ENCODE measurements at places on chromosomes 2 and 18.

DNA sequence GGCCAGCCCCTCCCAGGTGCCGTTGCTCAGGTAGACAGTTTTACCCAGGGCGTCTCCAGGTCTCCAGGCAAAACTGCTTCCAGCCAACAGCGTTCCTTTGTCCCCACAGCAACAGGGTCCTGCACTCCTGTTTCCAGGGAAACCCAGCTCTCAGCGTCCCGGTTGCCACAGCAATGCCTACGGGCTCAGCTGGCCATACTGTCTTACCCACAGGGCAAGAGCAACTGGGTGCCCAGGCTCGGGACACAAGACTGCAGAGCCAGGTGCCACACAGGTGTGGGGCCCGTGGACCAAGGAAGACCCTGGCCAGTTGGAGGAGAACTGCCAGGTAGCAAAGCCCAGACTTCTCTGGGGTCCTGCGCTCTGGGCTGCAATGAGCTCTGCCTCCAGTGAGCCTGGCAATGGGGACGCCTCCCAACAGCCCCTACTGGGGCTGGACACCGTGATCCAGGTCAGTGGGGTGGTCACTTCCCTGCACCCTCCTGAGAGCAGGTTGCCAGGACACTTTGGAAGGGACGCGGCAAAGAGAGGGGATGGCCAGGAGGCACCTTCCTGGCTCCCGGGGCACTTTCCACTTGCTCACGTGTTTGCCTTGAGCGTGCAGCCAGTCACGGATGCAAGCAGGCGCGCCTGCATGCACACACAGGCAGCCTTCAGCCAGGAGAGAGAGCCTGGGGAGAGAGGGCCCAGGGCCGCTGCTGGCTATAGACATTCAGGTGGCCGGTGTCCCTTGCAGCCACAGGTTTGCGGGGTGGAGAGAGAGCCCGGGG, at the start of gene CROCC2:
Gene CROCC2, plus strand, starts transcription at position 196 of the 770 bp plus-strand sequence. Its CDS starts 178 bp downstream, at position 374.
- no peak for DNase-seq

DNA sequence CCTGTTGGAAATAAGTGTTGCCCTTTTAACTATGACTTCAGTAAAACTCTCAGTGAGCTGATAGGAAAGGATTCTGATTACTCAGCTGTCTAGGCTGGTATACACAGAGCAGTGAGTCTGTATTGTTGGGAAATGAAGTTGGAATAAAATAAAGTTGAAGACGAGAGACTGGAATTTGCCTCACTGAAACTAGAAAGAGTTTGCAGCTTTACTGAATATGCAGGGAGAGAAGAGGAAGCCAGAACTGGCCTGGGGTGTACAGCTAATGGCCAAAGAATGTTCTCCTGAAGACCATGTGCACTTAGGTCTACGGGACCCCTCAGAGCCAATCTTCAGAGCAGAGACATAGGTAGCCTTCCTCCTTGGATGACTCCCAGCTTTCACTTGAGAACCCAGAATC, 26.5 kb downstream of the EIF4E2 start:
- no peak for DNase-seq

GRCh38 chr2:124187948-124188347, 162.9 kb downstream of the CNTNAP5 start:
- DNase-seq: no peak

- DNase-seq: peak; percentile 78
These were observed 6.7 kb downstream of the CTDSP1 start for GRCh38 chr2:218406209-218406948.

GRCh38 chr18:7856733-7857132, 289.6 kb downstream of the PTPRM start:
- DNase-seq: no peak

DNA sequence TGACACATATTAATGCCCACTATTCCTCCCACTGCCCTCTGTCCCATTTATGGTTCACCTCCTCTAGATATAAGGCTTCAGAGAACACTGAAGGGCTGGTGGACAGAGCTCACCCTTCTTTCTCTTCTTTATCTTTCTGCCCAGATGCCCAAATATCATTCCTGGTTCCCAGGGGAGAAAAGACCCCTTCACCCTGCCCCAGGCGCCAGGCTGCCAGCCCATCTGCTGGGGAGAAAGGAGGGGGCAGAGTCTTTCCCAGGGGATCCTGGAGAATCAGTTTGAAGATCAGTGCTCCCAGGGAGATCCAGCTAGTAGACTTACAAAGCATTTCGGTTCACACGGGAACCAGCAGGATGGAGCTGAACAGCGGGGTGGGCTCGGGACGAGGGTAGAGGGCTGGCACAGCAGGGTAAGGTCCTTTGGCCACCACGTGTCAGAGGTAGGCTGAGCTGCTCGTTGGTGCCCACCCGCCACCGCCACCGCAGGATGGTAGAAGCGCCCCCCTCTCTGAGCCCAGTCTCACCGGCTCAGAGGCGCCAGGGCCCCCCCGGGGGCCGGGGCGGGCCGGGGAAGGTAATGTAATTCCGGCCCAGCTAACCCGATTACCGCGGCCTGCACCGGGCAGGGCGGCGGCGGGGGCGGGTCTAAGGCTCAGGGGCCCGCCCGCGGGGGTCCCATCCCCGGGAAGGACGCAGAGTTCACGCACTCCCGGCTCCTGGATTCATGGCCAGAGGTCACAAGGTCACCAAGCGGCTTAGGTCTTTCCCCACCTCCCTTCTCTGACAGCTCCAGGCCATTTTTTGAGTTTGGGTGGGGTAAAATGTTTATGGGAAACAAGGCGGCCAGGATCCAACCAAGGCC, 1.3 kb upstream of the TLX2 start:
- no peak for DNase-seq

- no peak for DNase-seq
These were observed 998.8 kb upstream of the PIK3C3 start for GRCh38 chr18:40956213-40956612.

- DNase-seq: no peak
These were observed 31.5 kb downstream of the GREB1L start for GRCh38 chr18:21273568-21273967.

DNA sequence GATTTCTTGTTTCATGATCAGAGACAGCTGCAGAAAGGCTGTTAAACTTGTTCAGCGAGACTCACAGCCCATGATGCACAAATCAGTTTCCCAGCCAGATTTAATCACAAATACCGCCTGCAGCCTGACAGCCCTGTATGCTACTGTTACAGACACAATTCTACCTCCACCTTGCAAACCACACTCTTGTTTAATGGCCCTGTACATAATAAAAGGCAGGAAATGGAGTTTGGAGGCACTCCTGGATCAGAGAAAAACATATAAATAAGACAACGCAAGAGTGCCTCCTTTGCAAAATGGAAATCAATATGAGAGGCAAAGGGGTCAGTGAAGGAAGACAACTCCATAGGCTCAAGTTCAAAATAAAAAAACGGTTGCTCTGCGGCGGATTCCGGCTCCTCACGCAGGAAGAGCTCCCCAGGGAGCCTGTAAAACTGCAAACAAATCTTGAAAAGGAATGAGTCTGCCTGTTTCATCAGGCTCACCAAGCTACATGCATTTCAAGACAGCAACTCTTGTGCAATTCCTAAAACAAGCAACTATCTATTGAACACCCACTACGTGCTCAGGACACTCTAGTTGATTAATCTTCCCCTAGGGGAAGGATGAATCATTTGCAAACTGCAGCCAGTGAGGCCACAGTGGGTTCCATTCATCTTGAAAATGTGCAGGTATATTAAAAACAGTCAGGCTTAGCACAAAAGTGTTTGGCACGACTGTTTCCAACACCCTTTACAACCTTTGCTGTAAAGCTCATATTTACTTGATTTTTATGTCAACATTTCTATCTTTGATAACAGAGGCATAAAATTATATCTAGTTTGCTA, 37.5 kb downstream of the TBC1D8 start:
- no peak for DNase-seq

- DNase-seq: no peak
These were observed 98.4 kb upstream of the SP3 start for GRCh38 chr2:174063492-174064092.

- DNase-seq: no peak
These were observed 30.7 kb upstream of the SLC35F6 start for GRCh38 chr2:26733413-26733812.

- DNase-seq: no peak
These were observed 29.1 kb downstream of the B3GNT2 start for GRCh38 chr2:62224976-62225375.
